ENCODE measurements at places on chromosomes 1 and 21.

DNA sequence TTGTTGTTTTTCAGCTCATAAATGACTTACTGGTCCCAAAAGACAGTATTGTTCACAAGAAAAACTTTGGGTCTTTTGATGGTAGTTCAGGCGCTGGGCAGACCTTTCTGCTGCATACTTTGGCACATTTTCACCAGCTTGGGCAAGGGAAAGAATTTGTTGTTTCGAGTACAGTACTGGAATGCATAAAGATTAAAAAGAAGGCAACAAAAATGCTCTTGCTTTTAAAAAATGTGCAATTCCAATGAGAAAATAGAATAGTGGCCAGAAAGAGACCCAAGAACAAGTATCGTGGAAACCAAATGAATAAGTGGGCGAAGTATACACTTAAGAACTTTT, 56.0 kb downstream of the CLIC6 start:
- DNase-seq: no peak

DNA sequence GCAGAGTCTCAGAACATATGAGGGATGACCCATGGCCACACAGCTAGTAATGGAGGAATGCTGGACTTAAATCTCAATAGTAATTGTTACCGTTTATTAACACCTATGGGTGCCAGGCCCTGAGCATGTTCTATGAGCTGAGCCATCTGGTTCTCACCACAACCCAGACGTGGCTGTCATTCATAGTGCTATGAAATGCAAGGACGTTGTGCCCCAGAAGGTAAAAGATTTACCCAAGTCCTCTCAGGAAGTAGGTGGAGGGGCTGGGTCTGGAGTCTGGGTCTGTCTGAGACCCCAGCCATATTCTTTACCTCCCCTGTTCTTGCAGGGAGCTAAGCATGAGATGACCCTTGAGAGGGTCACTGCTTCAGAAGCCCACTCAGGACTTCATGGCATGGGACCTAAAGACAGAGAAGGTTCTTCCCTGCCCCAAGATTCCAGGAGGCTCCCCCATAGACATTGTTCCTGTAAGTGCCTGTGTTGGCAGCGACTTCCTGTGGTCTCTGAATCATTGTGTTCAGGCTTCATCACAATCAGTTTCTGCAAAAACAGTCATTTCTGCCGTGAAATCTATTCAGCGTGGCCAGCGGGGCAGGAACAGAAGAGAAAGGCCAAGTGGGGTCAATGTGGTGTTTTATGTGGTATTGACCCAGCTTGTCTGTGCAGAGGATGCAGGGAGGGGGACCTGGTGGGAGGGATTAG, 475.4 kb downstream of the PTPRU start:
- DNase-seq: no peak

- no peak for DNase-seq
These were observed 31.7 kb downstream of the ELK4 start for GRCh38 chr1:205600085-205600484.

DNA sequence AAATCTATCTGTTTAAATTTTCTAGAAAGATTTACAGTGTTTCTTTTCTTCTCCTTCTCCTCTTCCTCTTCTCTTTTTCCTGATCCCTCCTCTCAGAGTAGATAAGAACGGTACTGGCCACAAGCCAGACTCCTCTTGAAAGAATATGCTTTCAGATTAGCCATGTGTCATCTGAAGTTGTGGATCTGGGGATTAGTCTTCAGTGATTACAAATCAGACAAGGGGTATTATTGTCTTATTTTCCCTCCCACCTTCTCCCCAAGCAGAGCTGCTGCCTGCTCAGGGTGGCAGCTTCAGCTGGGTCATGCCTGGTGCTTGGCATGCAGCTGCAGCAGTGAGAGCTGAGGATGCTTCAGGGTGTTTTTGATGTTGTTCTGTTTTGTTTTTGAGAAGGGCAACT, 42.7 kb downstream of the SGIP1 start:
- no peak for DNase-seq

DNA sequence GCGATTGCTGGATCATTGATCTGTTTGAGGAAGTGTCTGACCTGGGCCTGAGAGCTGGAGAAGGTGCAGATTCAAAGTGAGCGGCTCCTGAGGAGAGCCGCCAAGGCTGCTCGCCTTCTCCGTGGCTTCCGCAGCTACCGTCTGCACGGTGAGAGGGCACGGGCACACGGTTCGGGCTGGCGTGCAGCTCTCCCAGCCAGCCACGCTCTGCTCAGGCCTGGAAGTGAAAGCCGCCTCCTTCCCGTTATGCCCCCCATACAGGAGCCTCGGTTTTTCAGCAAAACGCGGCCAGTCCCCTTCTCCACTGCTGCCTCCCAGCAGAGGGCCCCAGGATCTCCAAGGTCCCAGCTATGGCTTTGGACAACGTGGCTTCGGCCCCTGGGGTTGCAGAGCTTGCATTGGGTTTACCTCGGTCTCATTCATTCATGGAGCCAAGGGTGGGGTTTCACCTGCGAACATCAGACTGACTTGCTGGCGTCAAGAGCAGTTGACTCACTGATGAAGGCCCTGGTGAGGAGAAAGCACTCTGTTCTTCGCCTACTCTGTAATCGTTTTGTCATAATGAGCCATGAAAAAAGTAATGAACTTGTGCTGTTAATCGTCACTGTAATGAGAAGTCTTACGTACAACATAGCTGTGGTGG, 24.4 kb upstream of the PDXK start:
- no peak for DNase-seq

DNA sequence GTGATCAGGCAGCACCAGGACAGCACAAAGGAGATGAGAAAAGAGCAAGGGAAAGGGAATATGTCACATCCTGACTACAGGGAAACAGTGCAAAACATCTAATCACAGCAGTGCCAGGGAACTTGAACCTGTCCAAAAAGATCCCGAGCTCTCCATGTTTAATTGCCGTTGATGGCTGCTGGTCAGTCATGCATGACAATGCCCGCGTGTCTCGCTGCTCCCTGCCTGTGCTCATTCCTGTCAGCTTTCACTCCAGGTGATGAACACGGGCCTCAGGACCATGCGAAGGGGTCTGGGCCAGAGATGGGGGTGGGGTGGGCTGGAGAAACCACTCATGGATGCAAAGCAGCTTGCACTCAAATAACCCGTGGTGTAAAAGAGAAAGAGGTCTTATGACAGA, 287.0 kb downstream of the GPATCH2 start:
- DNase-seq: no peak

GRCh38 chr1:115184260-115184950, 95.1 kb upstream of the TSPAN2 start:
- no peak for DNase-seq

DNA sequence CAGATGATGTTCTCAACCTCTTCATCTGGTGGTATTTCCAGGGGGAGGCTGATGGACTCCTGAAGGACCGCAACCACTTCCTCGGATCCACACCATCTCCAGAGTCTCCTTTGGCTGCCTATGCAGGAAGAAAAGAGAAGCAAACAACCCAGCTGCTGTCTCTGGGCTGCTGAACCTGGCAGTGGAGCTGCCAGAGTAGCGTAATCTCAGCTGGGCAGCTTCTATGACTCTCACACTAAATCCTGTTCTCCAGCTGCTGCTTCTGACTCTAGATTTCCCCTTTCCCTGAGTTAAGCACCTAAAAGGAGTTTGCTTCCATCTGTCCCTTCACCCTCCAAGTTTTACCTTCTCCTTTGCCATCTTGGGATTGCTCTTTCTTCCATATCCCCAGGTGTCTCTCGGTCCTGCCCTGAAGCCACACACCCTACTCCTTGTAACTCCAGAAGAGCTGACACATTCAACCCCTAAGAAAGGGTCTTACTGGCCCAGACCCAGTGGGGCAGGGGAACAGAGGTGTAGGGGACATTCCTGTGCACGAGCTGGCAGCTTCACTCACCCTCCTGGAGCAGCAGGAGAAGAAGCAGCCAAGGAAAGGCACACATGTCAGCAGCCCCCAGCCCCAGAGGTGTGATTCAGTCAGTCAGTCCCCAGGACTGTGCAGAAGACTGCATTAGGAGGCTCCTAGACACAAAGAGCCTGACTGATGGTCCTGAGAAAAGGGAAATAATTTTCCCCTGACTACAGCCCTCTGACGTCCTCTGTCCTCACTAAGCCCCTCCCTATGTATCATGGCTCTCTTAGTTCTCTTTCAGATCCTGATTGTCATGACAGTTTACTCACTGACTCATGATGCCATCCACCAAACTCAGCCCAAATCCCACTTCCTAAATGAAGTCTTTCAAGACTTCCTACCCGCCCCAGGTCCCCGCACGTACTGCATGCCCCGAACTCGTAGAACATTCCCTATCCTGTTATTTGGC, at the start of gene SLAMF9:
TSS of gene SLAMF9 (minus strand) at position 702 of the 980 bp plus-strand sequence. CDS start at position 602, 100 bp downstream.
- DNase-seq: no peak

DNA sequence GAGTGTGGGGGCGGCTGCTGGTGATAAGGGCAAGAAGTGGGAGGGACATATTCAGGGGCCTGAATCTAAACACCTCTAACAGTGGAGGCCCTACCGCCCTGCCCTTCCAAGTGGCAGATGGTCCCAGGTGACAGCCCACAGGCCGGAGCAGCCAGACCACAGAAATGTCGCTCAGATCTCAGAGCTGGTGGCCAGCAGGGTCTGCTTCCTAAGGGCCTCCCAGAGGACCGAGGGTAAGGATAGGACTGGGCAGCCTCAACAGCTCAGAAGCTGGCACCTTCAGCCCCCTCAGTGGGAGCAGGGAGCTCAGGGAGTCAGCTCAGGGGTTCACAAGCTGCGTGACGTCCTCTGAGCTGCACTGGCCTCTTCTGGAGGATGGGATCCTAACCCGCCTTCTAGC, 201.8 kb upstream of the ZC3H12A start:
- DNase-seq: no peak

DNA sequence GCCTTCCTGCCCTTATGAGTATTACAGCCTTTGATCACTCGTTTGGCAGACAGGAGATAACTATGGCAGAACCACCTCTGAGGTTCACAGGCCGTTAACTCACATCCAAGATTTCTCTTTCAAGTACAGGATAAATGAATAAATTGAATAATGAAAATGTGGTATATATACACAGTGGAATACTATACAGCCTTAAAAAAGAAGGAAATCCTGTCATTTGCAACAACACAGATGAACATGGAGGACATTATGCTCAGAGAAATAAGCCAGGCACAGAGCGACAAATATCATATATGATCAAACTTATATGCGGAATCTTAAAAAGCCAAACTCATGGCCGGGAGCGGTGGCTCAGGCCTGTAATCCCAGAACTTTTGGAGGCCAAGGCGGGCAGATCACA, 32.6 kb downstream of the TGFBR3 start:
- DNase-seq: no peak

GRCh38 chr1:228015276-228016180, 8.7 kb downstream of the WNT3A start:
- DNase-seq: no peak

- DNase-seq: no peak
These were observed 5.2 kb downstream of the GPR25 start for GRCh38 chr1:200877839-200878551.

DNA sequence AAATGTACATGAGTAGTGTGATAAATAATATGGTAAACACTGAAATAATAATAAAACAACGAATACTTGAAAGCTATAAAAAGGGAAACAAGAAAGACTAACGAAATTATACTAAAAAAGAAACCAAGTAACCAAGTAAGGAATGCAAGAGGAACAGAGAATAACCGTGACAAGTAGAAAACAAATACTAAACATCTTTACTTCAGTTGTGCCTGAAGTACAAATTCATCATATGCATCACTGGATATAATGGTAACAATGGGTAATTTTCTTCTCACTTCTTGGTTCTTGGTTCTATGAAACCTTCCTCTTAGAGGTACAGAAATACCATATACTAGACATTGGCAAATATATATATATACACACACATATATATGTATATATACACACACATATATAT, 1093.6 kb upstream of the B3GALT2 start:
- no peak for DNase-seq

DNA sequence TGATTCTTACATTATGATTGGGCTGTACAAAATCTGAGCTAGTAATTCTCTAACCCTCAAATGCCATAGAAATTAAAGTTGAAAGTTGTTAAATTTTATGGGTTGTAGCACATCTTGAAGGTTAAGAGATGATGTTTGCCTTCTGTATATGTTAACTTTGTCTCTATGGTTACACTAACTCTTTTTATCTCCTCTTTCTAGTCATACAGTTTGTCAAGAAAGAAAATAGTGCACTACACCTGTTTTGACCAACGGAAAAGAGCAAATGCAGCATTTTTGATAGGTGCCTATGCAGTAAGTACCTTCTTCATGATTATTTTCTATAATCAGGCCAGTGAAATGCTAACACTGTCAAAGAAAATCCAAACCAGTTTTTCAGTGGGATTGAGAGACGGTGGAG, 38.2 kb downstream of the CDC14A start:
- DNase-seq: no peak

DNA sequence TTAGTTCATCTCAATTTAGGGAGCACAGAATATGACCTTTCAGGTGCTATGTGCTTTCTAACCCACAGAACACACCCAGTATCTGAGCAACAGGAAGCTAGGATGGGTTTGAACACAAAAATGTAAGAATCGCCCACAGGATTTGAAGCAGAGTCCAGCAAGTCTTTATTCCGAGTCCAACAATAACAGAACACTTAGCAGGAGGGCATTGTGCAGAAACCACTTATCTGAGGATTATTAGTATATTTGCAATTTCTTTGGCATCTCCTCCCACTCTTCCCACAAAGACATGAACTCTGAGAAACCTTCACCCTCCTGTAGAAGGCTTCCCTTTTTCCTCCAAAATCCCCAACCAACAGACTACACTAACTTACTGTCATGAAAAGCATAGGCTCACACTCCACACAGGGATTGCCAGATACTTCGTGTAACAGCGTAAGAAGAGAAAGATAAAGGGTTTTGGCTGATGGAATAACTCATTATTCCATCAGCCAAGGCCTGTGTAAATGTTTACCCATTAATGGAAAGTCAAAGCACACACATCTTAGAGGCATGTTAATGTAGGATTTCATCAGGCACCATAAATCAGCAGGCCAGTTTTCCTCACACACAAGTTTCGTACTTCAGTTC, 16.1 kb downstream of the SIPA1L2 start:
- DNase-seq: no peak

DNA sequence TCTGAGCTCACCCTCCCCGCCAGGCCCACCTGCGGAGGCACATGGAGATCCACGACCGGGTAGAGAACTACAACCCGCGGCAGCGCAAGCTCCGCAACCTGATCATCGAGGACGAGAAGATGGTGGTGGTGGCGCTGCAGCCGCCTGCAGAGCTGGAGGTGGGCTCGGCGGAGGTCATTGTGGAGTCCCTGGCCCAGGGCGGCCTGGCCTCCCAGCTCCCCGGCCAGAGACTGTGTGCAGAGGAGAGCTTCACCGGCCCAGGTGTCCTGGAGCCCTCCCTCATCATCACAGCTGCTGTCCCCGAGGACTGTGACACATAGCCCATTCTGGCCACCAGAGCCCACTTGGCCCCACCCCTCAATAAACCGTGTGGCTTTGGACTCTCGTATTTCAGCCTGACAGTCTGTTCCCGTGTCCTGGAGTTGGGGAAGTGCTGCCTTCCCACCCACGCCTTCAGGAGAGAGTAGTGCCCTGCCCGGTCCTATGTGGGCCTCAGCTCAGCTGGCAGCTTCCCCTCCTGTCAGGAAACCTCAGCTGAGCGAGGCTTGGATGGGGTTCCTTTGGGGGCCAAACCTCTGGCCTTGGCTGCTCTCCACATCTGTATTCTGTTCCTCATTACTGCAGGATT, 9.2 kb downstream of the ZBTB48 start:
- DNase-seq: no peak
